Activated T-cell treated with anti-CD3 and anti-CD28 coated beads, Interleukin-2, amount 50 U/mL, for 1 hour (primary cell): ENCODE measurements at places on chromosomes 7 and 10.

- peak; percentile 68 for DNase-seq
Observed at GRCh38 chr7:5824297-5824610, 42.8 kb upstream of the RNF216 start.

GRCh38 chr7:41809529-41809939, 106.6 kb upstream of the INHBA start:
- no peak for DNase-seq

GRCh38 chr7:128347647-128348097, 4.0 kb upstream of the RBM28 start:
- peak; percentile 49 for DNase-seq

DNA sequence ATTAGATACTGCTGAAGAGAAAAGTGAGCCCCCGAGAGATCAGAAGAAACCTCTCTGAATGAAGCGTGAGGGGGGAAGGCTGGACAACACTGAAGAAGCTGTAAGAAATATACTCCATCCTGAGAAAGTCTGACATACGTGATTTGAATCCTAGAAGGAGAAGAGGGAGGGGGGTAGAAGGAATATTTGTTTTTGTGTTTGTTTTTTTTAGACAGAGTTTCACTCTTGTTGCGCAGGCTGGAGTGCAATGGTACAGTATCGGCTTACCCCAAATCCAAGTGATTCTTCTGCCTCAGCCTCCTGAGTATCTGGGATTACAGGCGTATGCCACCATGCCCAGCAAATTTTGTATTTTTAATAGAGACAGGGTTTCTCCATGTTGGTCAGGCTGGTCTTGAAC, 52.6 kb downstream of the GALNT11 start:
- DNase-seq = no peak

DNA sequence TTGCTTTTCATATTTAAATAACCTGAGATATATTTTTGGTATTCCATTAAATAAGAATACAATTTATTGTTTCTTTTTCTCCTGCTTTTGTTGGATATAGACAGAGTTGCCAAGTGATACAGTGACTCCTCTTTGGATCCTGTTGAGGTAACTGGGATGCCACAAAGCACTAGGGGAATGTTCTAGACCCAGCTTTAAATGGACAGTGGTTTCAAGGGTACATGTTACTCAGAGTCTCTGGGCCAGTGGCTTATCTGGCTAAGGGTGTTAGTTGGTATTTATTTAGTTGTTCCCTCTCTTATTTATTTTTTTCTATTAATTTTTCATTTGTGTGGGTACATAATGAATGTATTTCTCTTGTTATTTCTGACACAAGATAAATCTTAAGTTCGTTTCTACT, 9.1 kb downstream of the GBF1 start:
- DNase-seq = no peak
